Activated T-cell treated with anti-CD3 and anti-CD28 coated beads, Interleukin-2, amount 50 U/mL, for 48 hours (primary cell): ENCODE measurements at places on chromosomes 16 and 17.

GRCh38 chr17:82518826-82519810 is at the start of gene FOXK2:
TSS of gene FOXK2 (plus strand) at chr17:82519732. CDS start at chr17:82519889, 157 bp downstream.
- DNase-seq = peak; percentile 94

DNA sequence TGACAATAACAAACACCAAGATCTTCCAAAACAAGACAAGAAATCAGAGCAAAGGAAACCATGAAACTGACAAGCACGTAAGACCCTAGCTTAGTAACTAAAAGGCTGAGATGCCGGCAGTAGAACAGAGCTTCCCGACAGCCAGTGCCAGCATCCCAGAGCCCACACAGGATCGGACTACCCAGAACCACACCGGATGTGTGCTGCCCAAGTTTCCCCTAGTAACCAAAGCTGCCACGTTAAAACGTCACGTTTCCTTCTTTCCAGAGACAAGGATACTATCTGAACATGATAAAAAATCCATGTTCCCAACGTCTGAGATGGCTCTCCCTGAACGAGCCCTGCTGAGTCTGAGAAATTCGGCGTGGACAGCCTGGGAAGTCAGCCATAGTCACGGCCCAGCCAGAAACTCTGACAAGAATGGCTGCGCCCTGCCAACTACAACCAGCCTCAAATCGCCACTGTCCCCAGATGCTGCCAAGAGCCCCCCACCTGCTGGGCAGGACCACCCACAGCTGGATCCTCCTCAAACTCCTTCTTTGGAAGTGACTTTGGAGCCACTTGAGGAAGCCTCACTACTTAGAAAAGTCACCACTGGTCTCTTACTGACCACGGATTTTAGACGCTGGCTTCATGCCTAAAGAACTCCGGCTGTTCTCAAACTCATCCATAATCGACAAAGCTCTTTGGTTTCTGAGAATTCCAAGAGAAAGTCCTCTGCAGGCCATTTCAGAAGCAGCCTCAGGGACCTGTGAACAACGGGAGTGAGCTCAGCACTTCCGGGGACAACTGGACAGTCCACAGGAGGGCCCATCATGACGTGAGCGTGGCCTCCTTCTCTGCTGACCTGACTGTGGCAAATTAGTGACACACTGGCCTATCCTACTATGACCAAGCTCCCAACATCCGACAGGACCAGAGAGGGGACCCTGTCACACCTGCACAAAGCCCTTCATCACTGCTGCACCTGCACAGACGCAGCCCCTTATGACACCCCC is 16.7 kb downstream of the CCDC57 start:
- DNase-seq = no peak

GRCh38 chr16:84650062-84650991 is 2.0 kb downstream of the KLHL36 start:
- DNase-seq = no peak

DNA sequence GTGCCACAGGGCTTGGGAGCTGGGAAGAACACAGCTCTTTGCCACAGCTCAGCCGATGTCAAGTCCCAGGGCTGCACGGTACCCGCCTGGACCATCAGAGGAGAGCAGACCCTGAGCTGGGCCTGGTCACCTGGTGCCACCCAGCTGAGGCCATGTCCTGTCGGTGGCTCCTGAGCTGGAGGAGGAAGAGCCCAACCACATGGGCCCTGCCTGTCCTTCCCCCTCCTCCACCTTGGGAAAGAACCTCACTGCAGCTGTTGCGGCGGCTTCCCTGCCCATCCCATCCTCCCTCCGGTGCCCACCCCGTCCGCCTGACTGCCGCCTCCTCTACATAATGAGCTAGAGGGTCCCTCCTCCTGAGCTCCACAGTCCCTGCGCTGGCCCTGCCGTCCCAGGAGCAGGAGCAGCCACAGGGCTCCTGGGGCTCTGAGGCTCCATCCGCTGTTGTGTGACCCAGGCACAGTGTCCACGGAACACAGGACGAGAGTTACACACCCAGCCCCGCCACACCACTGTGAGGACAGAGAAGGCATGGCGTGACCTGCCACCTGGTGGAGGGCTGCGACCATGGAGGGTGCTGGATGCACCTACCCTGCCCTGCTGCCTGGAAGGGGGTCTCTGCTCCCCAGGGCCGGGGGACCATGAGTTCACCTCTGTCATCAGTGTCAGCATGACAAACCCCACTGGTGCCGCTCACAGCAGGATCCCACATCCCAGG is 21.4 kb upstream of the CHMP6 start:
- DNase-seq = peak; percentile 64

- no peak for DNase-seq
Observed at GRCh38 chr17:79624718-79625478, 14.0 kb upstream of the RBFOX3 start.

DNA sequence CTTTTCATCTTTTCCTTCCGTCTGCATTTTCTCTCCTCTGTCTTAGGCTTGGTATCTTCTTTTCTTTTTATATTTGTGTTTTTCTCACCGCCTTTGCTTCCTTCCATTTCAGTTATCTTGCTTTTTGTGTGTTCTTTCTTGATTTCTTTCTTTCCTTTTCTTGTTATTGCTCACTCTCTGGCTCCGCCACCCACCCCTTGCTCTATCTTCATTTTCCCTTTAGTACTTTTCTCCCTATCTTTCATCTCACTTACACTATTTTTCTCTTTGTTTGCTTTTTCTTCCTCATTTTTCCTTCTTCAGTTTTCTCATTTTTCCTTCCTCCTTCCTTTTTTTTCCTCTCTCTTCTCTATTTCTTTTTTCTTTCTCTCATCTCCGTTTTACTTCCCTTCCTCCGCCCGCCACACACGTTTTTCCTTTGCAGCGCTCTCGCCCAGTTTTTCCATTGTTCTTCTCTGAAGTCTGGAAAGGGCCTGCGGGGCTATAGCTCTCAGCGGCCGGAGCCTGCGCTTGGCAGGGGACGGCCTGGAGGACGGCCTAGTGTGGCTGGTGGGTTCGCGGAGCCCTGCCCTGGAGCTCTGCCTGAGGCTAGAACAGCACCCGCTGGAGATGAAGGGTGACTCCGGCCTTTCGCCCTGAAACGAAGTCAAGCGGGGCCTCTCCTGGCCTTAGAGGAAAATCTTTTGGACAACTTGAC is 5.2 kb upstream of the HOXB13 start:
- DNase-seq = no peak

GRCh38 chr17:81711814-81712467 is at the start of gene SLC25A10:
TSS of gene SLC25A10 (plus strand) at chr17:81712284. CDS start at chr17:81712427, 143 bp downstream.
- peak; percentile 87 for DNase-seq

DNA sequence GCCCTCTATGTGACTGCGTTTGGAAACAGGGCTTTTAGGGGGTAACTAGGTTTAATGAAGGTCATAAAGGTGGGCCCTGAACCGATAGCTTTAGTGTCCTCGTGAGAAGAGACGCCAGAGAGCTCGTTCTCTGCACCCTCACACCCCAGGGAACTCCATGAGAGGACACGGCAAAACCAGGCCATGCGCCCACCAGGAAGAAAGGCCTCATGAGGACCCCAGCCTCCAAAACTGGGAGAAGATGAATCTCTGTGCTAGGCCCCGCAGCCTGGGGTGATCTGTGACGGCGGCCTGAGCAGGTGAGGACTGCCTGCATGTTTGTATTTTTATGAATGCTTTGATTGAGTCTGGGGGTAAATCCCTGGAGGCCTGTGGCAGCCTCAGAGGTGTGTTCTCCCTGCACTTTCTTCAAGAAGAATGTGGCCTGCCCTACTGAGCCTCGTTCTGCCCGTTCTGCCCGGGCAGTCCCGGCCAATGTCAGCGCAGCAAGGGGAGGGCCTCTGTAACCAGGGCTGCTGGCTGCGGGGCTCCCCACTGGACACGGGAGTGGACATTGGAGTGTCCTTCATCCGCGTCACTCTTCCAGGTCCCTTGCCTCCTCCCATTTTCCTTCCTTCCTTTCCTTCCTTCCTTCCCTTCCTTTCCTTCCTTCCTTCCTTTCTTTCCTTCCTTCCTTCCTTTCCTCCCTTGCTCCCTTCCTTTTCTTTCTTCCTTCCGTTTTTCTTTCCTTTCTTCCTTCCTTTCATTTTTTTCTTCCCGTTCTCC is 6.8 kb upstream of the RNF213 start:
- DNase-seq = no peak

GRCh38 chr16:88618956-88619667 is 19.3 kb upstream of the IL17C start:
- no peak for DNase-seq

GRCh38 chr16:82094942-82095540 is 60.0 kb downstream of the HSD17B2 start:
- DNase-seq = no peak
